Kidney epithelial cell (primary cell): ENCODE measurements at places on chromosomes 5 and 9. TPM values are rescaled to one million over a fixed set of nuclear protein-coding genes. Genes with fewer than 3 reads are reported as not detected.

DNA sequence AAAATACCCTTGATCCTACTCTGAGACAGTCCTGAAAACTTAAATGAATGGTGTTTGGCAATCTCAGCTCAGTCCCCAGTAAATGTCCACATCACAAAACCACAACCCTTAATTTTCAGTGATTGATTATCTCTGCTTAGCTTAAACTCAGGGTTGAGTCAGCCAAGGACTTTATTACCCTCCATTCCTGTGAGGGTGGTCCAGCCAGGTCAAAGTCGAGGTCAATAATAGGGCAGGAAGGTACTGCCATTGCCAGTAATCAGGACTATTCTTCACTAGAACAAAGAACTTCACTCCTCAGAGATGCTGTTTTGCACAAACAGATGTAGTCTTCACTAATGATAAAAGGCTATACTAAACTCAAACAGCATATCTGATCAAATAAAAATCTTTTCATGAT, 499.4 kb downstream of the ISL1 start:
- DNase-seq: no peak

- DNase-seq: no peak
These were observed 121.8 kb downstream of the XRCC4 start for GRCh38 chr5:83199126-83199525.

DAB2 gene
- 12.6 and 14.6 TPM in 2 replicates for total RNA-seq

- DNase-seq: no peak
These were observed 1630.1 kb downstream of the MAT2B start for GRCh38 chr5:165135565-165135964.

GRCh38 chr5:109326919-109327318, 82.9 kb downstream of the PJA2 start:
- no peak for DNase-seq

FOXD4L5 gene
- 0.04 and 0.27 TPM in 2 replicates for total RNA-seq

DNA sequence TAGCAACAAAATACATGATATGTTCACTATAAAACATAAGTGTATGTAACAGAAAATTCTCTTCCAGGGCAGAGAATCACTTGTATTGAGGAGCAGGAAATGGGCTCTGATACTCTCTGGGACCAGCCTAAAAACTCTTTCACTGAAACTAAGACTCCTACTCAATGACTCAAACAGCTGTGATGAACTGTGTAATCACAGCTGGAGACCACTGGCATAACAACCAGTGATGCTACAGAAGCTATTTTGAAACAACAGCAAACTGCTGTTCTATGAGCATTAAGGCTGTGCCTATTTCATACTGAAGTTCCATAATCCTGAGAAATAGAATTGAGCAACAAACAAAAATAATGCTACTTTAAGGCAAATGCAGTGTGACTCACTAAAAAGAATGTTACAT, 594.0 kb downstream of the HINT1 start:
- DNase-seq: no peak

DNA sequence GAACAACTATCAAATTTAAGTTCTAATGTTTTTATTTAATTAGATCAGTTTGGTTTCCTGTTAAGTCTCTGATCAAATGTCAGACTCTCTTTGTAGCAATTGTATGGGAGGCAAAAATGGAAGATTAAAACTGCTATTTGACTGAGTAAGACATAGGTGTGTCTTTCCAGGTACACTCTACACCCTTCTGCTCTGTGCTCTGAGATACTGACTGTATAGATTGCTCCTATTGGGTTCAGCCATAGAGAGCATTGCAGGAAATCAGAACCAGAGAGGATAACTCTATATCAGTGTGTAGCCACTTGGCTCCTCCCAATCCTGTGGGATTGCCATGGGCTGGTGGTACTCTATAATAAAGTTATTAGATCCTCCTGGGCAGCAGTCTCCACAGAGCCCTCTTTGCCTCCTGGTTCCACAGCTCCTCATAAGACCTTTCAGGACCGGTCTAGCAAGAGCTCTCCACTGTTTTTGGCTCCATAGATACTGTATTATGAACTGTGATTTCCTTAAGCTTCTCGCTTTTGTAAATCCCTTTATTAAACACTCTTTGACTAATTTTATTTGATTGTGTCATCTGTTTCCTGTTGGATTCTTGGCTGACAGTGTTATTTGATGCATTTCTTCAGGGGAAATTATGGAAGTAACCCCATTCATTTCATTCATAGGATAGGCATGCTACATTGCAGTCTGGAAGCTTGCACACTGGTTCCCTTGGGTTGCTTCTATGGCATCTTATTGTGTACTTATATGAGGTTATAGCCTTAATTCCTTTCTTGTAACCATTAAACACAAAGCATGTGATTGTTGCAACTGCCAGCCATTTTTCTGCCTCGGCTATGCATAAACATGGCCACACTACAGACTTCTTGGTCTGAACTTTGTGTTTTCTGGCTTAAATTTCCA, 115.6 kb downstream of the VCAN start:
- no peak for DNase-seq

C9 gene
- not detected in 2 replicates for total RNA-seq

- no peak for DNase-seq
These were observed 34.0 kb downstream of the NDST1 start for GRCh38 chr5:150541895-150542294.

DNA sequence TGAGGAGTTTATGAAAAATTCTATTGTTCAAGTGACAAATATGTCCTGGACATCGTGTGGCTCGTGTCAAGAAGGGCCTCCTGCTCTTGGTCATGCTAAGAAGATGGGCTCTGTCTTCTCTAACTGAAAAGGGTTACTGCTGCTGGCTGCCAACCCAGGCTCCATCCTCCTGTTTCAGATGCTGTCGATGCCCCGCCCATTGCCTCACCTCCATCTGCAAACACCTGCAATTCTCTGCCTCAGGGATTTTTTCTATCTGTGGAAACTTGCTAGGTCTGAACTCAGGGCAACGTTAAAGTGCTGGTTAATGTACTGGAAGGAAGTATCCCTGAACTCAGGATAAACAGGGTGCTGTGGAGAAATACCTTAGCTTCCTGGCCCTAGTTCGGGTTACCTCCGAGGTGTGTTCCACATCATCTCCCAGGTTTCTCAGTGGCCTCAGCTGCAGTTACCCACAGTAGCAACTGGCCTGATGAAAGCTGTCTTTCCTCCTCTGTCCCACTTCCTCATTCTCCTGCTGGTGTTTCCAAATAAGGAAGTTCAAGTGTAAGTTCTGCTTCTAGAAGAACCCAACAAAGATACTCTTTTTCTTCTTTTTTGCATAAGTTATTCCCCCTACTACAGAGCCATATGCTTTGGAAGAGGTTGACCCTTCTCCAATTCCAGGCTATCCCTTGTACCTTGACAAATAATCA, 151.7 kb upstream of the SMIM23 start:
- DNase-seq: no peak

DNA sequence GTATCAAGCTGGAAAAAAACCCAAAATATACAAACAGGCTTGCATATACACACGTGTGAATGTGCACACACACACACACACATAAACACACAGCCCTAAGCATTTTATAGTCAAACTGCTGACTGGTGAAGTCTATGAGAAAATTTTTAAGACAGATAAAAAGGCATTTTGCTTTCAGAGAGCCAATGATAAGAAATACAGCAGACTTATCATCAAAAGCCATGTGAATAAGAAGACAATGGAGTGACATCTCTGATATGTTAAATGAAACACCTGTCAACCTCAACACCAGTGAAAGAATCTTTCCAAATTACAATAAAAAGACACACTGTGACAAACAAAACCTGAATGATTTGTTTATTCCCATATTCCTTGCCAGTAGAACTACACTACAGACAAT, 233.3 kb downstream of the CDH9 start:
- no peak for DNase-seq

GRCh38 chr5:154566146-154566680, 88.2 kb upstream of the HAND1 start:
- no peak for DNase-seq

DNA sequence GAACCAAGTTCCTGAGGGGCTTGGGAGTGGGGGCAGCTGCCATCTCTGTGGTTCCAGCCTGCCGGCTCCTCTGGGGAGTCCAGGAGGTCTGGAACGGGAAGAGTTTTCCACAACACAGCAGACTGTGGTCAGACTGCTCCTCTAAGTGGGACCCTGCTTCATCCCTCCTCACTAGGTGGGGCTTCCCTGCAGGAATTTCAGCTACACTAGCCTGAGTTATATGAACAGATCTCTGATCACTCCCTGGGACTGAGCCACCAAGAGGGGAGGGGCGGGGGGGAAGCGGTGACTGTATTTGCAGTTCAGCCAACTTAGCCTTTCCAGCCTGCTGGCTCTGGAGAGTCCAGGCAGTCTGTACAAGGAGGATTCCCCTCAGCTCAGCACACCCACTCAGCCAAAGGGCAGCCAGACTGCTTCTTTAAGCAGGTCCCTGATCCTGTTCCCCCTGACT, 19.4 kb downstream of the DTWD2 start:
- DNase-seq: no peak

SHISAL2B gene
- total RNA-seq: not detected in 2 replicates

AFAP1L1 gene
- total RNA-seq: 15.3 and 15.5 TPM in 2 replicates

GRCh38 chr5:67379753-67380152, 183.2 kb upstream of the CD180 start:
- no peak for DNase-seq

DNA sequence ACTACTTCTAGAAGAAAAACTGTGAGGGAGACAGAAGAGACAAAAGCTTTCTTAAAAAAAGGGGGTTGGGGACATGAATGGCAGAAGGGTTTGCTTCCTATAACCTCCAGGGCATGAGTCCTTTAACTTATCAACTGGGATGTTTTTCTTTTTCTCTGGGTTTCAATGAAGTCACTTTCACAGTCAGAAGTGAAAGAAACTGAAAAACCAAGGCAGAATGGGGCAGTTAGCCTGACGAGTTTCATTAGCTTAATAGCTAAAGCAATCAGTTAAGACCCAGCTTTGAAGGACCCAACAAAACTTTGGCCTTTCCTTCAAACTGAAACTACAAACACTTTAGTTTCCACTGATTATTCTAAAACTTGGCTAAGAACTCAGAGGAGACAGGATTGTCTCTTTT, 4.6 kb upstream of the OR13C8 start:
- DNase-seq: no peak
